ENCODE measurements at places on chromosomes 2 and 18. TPM values are rescaled to one million over a fixed set of nuclear protein-coding genes. Genes with fewer than 3 reads are reported as not detected.
A peak's percentile ranks its signal among the peaks of the same experiment; 100 is the strongest.

Gene MYO1B
- 1.6 TPM for total RNA-seq

GRCh38 chr2:25290811-25291495, 50.8 kb downstream of the DNMT3A start:
- peaks cover 3% of the 10 kb centered on the region for H3K36me3 ChIP-seq
- DNase-seq: no peak
- H3K27me3 ChIP-seq: no peaks in the 10 kb centered on the region
- H3K4me3 ChIP-seq: no peak overlapping the region
- H3K4me1 ChIP-seq: peaks cover 53% of the 10 kb centered on the region

Gene SETBP1
- total RNA-seq: 25.2 TPM

- H3K27ac ChIP-seq: no peak overlapping the region
- no peaks in the 10 kb centered on the region for H3K27me3 ChIP-seq
- no peak overlapping the region for H3K4me3 ChIP-seq
- DNase-seq: no peak
- peaks cover 7% of the 10 kb centered on the region for H3K4me1 ChIP-seq
Observed at GRCh38 chr2:68172990-68173700, 15.5 kb downstream of the PNO1 start.

Gene SUMO1
- 79.6 TPM for total RNA-seq

DNA sequence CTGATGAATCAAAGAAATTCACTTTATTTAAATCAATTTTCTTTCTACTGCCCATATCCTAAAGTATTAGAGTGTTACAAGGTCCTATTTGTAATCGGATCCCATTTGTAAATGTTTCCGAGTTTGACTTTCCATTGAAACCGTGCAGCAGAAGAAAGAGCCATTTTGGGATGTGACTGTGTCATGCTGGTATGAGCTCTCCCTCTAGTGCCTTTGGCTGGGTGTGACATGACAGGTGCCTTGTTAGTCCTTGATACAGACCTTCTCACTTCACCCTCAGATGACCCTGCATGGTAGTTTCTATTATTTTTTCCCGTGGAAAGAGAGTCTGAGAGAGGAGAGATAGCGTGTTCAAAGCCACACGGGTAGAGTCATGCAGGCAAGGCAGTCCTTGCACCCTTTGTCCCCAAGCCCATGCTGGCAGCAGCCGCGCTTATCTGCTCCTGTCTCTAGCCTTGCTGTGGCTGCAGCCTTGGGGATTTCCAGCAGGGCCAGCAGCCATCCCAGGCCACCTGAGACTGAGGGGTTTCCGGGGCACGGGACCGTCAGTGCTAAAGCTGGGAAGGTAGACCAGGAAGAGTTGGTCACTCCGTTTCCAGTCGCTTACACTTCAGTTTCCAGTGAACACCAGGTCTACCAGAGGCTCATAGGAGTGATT, 21.4 kb downstream of the CHMP1B start:
- peaks cover 2% of the 10 kb centered on the region for H3K36me3 ChIP-seq
- peaks cover 16% of the 10 kb centered on the region for H3K27me3 ChIP-seq
- H3K4me3 ChIP-seq: no peak overlapping the region
- H3K27ac ChIP-seq: no peak overlapping the region

DNA sequence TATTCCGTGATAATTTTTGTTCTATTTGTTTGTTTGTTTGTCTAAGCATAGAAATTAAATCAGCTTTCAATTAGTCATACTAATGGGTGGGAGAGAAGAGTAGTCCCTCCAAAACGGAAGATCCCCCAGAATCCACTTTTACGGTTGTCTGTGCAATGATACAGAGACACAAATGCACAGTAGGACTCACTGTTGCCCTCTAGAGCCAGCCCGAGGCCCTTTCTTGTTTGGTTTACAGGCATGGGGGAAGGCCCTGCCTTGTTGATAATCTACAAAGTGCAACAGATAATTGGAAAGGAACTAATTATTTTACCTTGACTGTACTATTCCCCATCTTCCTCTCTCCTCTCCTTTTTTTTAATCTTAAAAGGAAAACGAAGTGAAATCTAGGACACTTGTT, 121.1 kb downstream of the ACOXL start:
- peaks cover 75% of the 10 kb centered on the region for H3K4me1 ChIP-seq
- peaks cover 6% of the 10 kb centered on the region for H3K36me3 ChIP-seq
- DNase-seq: peak; percentile 83
- H3K4me3 ChIP-seq: no peak overlapping the region
- H3K27me3 ChIP-seq: peaks cover 47% of the 10 kb centered on the region

DNA sequence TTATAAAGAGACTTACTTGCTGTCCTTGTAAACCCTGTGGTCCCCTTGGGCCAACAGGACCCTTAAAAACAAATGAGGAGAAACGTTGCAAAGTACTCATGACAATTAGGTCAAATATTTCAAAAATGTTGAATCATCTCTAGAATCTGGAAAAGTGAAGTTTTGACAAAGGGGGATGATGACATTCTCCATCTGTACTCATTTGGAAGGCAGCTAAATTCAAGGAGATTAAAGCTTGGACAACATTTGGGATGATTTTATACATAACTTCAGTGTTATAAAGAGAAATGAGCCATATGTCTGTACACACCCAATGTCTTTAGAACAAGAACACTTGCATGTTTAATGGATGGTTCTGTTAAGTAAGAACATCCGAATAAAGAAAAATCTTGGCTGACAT, 92.9 kb downstream of the COL5A2 start:
- no peaks in the 10 kb centered on the region for H3K4me1 ChIP-seq
- no peak for DNase-seq
- no peaks in the 10 kb centered on the region for H3K36me3 ChIP-seq
- H3K27me3 ChIP-seq: no peaks in the 10 kb centered on the region
- H3K27ac ChIP-seq: no peak overlapping the region
- no peak overlapping the region for H3K4me3 ChIP-seq

- H3K27me3 ChIP-seq: no peaks in the 10 kb centered on the region
- no peaks in the 10 kb centered on the region for H3K36me3 ChIP-seq
Observed at GRCh38 chr2:21996339-21996738, 872.6 kb downstream of the TDRD15 start.

Gene CNDP1
- not detected for total RNA-seq

DNA sequence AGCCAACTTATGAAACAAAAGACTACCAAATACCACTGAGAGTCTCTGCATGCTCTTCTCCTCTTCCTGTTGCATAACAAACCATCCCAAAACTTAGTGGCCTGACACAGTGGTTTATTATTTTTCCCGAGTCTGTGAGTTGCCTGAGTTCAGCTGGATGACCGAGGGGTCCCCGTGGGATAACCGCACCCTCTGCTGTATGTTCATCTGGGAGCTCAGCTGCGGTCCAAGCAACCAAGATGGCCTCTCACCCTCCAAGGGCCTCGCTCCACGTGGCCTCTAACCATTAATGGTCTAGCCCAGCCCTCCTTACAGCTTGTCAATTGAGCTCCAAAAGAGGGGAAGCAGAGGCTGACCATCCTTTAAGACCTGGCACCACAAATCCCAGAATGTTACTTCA, 17.1 kb downstream of the ITM2C start:
- DNase-seq: no peak
- peaks cover 39% of the 10 kb centered on the region for H3K4me1 ChIP-seq
- H3K27me3 ChIP-seq: peaks cover 32% of the 10 kb centered on the region
- no peak overlapping the region for H3K4me3 ChIP-seq
- no peak overlapping the region for H3K27ac ChIP-seq

GRCh38 chr2:105915005-105915558, 170.4 kb downstream of the NCK2 start:
- peaks cover 5% of the 10 kb centered on the region for H3K36me3 ChIP-seq
- no peak overlapping the region for H3K4me3 ChIP-seq
- no peaks in the 10 kb centered on the region for H3K27me3 ChIP-seq

GRCh38 chr2:114800371-114800770, 357.9 kb downstream of the DPP10 start:
- no peaks in the 10 kb centered on the region for H3K27me3 ChIP-seq
- no peaks in the 10 kb centered on the region for H3K4me1 ChIP-seq
- DNase-seq: no peak
- no peak overlapping the region for H3K4me3 ChIP-seq
- H3K27ac ChIP-seq: no peak overlapping the region
- H3K36me3 ChIP-seq: no peaks in the 10 kb centered on the region

GRCh38 chr2:46818819-46819218, 96.8 kb downstream of the MCFD2 start:
- no peak overlapping the region for H3K27ac ChIP-seq
- H3K4me3 ChIP-seq: no peak overlapping the region
- no peak for DNase-seq
- no peaks in the 10 kb centered on the region for H3K4me1 ChIP-seq
- H3K27me3 ChIP-seq: peaks cover 16% of the 10 kb centered on the region

Gene DSG1
- total RNA-seq: not detected

Gene SH2D6
- 0.52 TPM for total RNA-seq

DNA sequence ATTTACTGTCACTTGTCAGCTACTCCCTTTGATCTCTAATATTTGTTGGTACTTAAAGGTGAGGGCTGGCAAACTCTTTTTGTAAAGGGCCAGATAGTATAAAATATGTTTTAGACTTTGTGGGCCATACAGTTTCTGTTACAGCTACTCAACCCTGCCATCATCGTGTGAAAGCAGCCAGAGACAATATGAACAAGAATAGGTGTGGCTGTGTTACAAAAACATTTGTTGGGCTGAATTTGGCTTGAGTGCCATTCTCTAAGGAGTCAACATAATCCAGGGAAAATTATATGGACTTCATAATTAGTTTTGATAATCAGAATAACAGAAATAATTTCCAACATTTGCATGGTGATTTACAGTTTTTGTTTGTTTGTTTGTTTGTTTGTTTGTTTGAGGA, 190.6 kb downstream of the LTBP1 start:
- no peak overlapping the region for H3K4me3 ChIP-seq
- H3K36me3 ChIP-seq: no peaks in the 10 kb centered on the region
- no peak overlapping the region for H3K27ac ChIP-seq
- DNase-seq: no peak
- H3K27me3 ChIP-seq: peaks cover 28% of the 10 kb centered on the region

Measured in activated CD8-positive, alpha-beta memory T cell treated with anti-CD3 and anti-CD28 coated beads, Interleukin-2, amount 10 ng/mL, durations not matched to agents 7 days and 5 days (primary cell).